ENCODE measurements at places on chromosomes 4 and X. TPM values are rescaled to one million over a fixed set of nuclear protein-coding genes. Genes with fewer than 3 reads are reported as not detected.

GPC3 gene
- not detected for polyA plus RNA-seq

DNA sequence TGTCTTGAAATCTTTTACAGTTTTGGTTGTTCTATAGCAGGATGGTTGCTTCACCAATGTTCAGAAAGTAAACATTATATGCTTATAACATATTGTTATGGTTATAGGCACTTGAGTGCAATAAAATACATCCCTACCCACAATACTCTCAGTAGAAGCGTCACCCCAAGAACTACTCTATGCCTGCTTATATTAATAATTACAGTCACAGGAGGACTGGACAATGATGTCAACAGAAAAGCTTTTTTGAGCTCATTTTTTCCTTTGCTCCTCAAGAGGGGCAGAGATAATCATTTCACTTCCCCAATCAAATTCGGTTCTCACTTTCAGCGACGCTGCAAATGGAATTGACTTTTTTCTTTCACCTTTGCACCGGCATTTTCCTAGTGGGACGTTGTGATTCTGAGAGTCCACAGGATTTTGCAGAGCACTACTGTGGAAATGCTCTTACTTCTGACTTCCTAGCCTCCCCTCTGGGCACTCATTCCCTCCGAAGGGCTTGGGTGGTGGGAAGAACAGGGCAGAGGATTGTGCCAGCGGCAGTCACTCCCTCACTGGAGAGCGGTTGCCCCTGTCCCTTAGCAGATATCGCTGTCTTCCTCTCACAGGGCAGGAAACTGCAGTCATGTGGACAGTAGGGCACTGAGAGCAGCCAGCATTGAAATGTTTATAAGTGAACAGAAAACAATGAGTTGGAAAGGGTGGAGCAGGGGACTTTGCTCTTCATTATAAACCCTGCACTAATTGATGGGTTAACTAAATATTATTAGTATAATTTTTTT is 24.9 kb upstream of the SGMS2 start:
- DNase-seq = no peak

DNA sequence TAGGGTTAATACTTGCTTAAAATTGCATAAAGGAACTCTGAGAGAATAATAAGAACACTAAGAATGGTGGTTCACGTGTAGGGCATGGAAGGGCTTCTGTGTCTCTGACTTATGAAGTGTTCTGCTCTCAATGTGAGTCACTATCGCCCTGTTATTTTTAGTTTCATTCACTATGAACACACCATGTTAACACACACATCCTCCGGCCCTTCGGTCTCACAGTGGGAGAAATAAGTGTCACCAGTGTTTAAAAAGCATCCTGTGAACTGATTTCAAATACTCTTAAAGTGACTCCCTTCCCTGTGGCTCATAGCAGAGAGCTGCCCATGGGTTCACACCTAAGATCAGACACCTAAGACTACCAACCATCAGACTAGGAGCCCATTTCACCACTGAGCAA is 33.8 kb upstream of the FGFBP2 start:
- no peak for DNase-seq

DNA sequence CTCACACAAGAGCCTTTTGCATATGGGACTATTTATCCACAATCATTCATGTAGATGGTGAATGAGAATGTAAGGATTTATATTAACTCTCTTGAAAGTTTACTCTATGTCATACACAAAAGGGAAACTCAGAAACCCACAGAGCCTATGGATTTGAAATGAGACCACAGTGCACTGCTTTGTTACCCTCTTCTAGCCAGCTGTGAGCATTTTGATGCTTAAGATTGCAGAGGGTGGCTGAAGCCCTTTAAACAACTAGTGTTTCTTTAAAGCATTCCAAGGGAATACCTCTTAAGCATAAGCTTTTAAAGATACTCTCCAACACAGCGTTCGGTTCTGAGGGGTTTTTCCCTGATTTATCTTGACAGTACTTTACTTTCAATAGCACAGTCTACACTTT is 113.9 kb downstream of the NKX6-1 start:
- DNase-seq = no peak

PNMA6A gene
- polyA plus RNA-seq = 0.15 TPM

DSPP gene
- polyA plus RNA-seq = not detected

DNA sequence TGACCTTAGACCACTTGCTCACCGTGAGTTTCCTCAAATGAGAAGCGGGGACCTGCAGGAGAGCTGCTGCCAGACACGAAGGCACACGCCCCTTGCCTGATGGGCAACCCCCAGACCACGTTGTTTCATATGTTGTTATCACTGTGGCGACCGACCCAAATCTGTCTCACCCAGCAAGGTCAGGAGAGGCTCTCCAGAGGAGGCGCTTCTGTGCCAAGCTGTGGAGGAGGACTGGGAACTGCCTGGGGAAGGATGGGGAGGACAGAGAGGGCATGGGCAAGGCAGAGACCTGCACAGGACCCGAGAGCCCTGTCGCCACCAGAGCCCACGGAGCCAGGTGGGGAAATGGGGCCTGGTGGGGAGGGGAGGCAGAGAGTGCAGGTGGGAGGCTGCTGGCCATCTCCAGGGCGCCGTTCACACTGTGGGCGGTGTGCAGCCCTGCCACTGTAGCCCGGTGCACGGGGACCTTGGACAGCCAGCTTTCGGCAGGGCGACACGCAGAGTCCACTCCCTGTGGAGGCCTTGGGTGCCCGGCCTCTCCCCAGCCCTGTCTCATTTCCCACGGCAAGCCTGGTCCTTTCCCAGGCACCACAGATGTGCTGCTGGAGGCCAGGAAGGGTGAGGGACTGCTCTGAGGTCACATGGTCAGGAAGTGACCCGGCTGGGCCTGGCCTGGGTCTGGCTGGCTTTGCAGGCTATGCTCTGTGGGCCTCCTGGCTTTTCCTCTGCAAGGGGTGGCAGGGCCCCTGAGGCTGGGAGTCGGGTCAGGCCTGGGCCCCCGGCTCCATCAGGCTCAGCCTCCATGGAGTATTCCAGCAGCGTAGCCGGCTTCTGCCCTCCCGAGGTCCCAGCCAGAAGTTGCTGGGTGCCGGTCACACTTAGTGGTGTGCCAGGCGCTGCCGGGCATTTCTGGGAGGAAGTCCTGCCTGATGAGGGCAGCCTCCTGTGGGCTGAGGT is 3.2 kb downstream of the HTRA3 start:
- DNase-seq = no peak

DNA sequence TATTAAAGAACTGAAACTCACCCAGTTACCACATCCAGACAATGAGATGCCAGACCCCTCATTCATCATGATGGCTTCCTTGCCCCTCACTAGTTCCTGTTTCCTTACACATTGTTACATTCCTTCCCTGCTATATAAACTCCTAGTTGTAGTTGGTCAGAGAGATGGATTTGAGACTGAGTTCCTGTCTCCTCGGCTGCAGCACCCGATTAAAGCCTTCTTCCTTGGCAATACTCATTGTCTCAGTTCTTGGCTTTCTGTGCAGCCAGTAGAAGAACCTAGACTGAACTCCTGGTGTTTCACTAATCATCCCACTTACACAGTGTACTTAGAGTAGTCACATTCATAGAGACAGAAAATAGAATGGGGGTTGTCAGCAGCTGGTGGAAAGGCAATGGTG is 324.7 kb downstream of the TRIML1 start:
- no peak for DNase-seq

- DNase-seq = no peak
These were observed 160.2 kb downstream of the NHS start for GRCh38 chrX:17535229-17535628.

DNA sequence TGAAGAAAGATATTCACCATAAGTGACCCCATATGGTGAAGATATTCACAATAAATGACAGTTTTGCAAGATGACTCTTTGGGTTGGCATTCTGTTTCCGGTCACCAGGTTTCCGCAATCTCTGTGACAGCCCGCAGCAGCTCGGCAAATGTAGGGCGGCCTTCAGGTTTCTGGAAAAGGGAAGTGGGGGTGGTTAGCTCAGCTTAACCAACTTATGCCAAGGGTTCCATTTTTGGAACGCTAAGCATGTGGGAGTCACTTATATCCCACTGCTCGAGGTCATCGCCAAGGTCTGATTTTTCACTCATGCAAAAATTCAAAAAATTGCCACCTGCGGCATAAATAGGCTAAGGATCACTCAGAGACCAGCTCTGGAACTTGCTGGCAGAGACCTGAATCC is 51.0 kb downstream of the NIPAL1 start:
- no peak for DNase-seq

- no peak for DNase-seq
These were observed 177.1 kb downstream of the ADGRA3 start for GRCh38 chr4:22338796-22339195.

GRCh38 chr4:7189066-7189465 is 3.3 kb upstream of the SORCS2 start:
- no peak for DNase-seq

GRCh38 chr4:16573206-16573605 is 325.2 kb downstream of the LDB2 start:
- DNase-seq = no peak

SSX2 gene
- not detected for polyA plus RNA-seq

GRCh38 chr4:139242511-139243051 is 37.4 kb downstream of the MGARP start:
- no peak for DNase-seq

GRCh38 chr4:94640151-94640550 is 117.6 kb upstream of the BMPR1B start:
- DNase-seq = no peak

- DNase-seq = no peak
These were observed 301.9 kb downstream of the DHX15 start for GRCh38 chr4:24282446-24282845.

- DNase-seq = no peak
These were observed 322.8 kb upstream of the FAT1 start for GRCh38 chr4:187046471-187046870.

DNA sequence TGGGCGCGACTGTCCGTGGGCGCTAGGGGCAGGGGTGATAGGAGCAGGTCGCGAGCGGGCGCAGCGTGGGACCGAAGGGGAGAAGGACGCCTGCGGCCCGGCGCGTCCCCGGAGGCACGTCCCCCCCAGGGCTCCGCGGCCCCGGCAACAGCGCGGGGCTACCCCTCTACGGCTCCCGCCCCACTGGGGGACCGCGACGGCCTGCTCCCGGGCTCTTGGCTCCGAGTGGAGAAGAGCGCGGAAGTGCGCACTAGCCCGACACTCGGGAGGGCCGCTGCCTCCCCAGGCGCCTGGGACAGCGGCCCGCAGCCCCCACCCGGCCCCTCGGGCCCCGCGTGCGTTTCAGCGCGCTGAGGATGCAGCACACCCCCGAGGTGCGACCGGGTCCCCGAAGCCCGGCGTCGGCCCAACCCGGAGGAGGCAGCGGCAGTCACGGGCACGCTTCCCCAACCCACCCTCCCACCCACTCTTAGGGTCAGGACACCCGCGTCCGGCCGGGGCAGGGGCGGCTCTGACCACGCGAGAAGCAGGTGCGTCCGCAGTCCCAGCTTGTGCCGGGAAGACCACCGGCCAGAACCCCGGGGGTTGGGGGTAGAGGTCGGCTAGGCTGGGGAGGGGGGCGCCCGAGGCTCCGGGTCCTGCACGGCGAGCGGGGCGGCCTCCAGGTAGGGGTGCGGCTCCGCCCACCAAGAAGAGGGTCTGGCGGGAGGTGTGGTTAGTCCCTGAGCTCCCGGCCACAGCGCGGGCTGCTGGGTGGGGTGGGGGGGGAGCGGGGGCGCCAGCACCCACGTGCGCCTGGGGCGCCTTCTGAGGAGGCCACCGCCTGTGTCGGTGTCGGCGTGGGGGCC is 18.5 kb upstream of the NAT8L start:
- DNase-seq = no peak

SPANXA2 gene
- not detected for polyA plus RNA-seq

ASB9 gene
- 0.22 TPM for polyA plus RNA-seq

GRCh38 chr4:4284827-4285618 is 4.9 kb downstream of the LYAR start:
- DNase-seq = no peak

GRCh38 chrX:118392716-118393115 is 46.8 kb downstream of the WDR44 start:
- DNase-seq = no peak

DNA sequence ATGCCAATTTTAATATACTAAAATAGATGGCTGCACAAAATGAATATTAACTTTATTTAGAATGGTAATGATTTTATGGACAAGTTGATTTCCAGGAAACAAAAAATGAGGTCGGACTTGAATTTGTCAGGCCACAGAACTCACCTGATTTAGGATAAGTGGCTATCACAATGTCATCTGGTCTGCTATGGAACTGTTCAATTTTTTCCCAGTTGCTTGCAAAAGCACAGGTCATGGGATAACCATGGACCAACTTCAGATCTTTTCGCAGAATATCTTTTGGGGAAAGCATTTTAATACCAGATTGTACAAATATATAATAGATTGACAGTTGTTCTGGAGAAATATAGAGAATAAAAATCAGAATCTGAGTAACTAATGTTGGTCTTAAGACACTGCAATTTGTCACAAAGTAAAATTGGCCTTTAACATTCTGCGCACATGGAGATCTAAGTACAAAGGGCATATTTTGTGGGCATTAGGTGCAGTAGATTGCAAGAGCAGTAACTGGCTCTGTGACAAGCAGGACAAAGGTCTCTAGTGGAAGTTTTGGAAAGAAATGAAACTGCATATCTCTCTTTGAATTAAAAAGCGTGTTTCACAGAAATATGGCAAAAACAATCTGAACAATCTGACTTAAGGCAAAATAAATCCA is 5.4 kb downstream of the SULT1B1 start:
- no peak for DNase-seq

PAGE1 gene
- not detected for polyA plus RNA-seq

- DNase-seq = no peak
These were observed 254.5 kb downstream of the UNC5C start for GRCh38 chr4:95294321-95294720.

- no peak for DNase-seq
These were observed 296.9 kb downstream of the INPP4B start for GRCh38 chr4:142549248-142549647.

VSIG4 gene
- polyA plus RNA-seq = not detected

ZNF718 gene
- polyA plus RNA-seq = 2.6 TPM

DNA sequence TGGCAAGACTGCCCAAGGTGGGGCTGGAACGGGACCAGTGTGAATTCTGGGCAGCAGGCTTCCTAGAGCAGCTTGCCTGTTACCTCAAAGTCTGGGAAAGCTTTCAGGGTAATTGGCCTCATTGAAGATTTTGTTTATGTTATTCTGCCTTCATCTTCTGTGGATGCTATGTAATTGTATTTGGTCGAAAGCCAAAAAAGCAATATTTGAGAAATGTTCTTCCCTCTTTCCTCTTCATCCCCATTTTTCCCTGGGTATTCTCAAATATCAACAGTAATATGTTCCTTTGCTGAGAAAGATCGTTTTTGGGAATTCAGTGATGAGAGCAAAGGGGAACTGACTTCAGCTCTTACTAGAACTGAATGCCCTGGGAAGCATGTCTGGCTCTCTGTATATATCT is 12.9 kb downstream of the TMEM131L start:
- no peak for DNase-seq

GRCh38 chr4:58209551-58209950 is 1099.4 kb upstream of the IGFBP7 start:
- no peak for DNase-seq
